ENCODE measurements at places on chromosomes 11 and 22.

DNA sequence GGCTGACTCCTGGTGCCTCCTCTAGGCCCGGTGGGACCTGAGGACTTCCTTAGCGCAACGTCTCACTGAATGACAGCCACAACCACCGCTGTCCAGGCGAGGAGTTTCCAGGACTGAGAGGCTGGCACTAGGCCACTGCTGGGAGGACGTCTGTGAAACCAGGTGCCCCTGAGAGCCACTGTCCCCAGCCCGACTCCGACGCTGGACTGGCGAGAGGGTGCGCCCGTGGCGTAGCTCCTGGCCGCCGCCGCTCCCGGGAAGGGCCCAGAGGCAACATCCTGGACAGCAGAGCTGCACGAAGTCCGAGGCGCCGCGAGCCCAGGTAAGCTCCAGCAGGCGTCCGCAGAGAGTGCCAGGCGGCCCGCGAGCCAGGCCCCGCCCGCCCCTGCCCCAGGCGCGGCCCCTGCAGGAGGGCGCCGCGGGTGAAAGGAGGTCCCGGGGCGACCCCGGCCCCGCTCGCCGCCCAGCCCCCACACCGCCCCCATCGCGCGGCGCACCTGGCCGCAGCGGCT is 525 bp downstream of the DGCR2 start:
- peak overlapping the region; percentile 19 for H3K27ac ChIP-seq
- peak overlapping the region; percentile 89 for H3K4me3 ChIP-seq
- peaks cover 54% of the 10 kb centered on the region for H3K4me1 ChIP-seq
- H3K36me3 ChIP-seq = no peaks in the 10 kb centered on the region
- DNase-seq = peak; percentile 47

DNA sequence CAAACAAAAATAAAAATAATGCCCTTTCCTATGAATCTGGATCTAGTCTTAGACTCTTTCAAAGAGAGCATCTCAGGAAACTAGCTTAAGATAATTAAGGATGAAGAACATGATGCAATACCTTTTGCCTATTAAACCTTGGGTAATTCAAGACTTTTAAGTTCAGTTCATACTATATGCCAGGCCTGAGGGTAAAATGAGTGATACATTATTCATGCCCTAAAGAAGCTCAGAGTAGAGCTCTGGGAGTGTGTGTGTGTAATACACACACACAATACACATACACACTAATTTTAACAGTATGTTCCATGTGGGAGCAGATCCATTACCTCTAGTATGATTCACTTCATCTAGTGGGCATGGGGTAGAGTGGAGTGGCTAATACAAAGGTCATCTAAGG is 651.4 kb upstream of the CHORDC1 start:
- no peak for DNase-seq
- H3K36me3 ChIP-seq = no peaks in the 10 kb centered on the region
- H3K27ac ChIP-seq = no peak overlapping the region
- H3K27me3 ChIP-seq = no peaks in the 10 kb centered on the region

GRCh38 chr22:32590556-32590955 is 115.9 kb downstream of the FBXO7 start:
- no peaks in the 10 kb centered on the region for H3K4me1 ChIP-seq
- no peaks in the 10 kb centered on the region for H3K36me3 ChIP-seq
- H3K4me3 ChIP-seq = no peak overlapping the region
- no peak for DNase-seq
- peaks cover 7% of the 10 kb centered on the region for H3K27me3 ChIP-seq
- H3K27ac ChIP-seq = no peak overlapping the region

GRCh38 chr22:23103199-23103954 is 33.1 kb downstream of the GNAZ start:
- H3K4me3 ChIP-seq = no peak overlapping the region
- no peaks in the 10 kb centered on the region for H3K4me1 ChIP-seq
- no peak for DNase-seq
- no peak overlapping the region for H3K27ac ChIP-seq

GRCh38 chr11:130798801-130799200 is 117.5 kb downstream of the SNX19 start:
- H3K27me3 ChIP-seq = peaks cover 5% of the 10 kb centered on the region
- H3K4me1 ChIP-seq = no peaks in the 10 kb centered on the region
- H3K4me3 ChIP-seq = no peak overlapping the region
